SK-N-SH (cell line): ENCODE measurements at places on chromosomes 6 and 20.

DNA sequence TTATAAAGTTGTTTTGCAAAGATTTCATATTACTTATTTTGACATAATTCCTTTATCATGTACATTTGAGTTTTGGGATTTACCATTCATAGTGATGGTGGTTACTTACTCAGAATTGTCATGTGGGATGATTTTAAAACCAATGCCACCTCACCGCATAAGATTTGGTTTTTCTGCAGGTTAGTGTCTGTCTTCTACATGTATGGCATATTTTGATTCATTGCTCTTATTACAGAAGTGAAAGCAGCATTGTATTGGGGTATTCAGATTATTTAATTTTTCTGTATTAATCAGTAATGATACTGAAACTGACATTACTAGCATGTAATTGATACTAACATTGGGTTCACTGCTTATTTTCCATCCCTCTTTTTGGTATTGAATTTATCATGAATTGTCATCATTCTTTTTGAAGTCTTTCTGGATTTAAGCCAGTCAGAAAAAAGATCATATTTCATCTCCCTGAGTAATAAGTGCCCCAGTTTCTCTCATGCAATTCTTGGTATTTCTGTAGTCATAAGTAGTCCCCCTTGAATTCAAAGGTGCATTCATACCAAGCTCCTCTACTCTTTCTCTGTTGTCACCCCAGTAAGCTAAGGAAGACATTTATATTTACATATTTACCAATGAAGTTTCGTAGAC lies 176.6 kb downstream of the BCKDHB start:
- DNase-seq = no peak

DNA sequence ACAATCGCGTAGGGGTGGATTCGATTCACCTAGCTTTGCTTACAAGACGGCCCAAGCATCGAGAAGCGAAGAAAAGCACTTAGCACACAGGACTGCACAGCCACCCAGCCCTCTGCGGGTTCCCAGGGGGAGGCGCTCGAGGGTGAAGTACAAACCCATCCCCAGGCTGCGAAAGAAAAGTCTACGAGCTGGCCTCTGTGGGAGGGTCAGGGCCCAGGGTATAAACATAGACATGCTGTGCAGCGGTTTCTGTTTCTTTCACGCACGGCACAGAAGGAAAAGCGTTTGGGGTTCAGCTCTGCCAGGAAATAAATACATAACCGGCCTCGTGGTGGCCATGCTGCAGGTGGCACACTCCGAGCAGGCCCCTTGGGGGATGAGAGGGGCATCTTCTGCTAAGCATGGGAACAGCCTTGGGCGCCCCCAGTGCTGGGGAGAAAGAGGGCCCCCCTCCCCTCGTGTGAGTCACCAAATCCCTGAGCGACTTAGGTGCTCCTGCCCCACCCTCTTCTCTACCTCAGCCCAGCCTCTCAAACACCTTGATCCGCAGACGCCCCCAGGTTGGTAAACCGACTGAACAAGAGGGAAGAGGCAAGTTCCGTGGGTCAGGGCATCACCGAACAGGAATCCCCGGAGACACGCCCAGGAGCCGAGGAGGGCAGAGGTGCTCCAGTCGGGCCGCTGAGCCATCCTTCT lies 91.6 kb upstream of the RIPOR2 start:
- DNase-seq = no peak

DNA sequence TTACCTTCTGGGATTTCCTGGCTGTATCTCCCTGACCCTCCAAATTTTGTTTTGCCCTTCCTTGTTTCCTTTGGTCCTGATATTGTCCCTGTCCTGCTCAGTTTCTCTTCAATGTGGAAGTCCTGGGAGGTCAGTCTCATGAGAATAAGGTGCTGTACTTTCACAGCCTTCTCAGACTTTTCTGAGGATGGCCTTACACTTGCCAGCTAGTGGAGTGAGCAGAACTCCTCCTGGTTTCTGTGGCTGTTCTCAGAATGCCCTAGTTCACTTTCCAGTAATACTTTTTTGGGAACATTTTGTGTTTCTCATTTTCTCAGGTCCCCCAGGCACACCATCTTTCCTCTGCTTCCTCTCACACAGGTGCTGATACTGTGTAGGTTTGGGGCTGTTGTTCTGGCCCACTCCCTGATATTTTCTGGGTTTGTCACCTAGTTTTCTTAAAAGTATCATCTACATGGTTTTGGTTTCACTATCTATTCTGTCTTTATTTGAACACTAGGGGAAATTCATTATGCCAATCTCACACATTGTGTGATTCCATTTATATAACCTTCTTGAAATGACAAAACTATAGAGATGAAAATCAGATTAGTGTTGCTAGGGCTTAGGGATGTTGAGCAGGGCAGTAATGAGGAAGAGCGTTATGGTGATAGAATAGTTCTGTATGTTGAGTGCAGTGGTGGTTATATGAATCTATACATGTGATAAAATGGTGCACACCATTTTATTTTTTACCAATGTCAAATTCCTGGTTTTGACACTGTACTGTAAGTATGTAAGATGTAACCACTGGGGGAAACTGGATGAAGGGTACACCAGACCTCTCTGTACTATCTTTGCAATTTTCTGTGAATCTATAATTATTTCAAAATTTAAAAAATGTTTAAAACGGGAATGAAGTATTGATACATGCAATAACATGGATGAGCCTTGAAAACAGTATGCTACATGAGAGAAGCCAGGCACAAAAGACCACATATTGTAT lies 27.2 kb upstream of the BRPF3 start:
- no peak for DNase-seq

- DNase-seq = no peak
Measured at GRCh38 chr6:84522135-84522549, 242.3 kb downstream of the TBX18 start.

- DNase-seq = no peak
Measured at GRCh38 chr6:152874846-152875568, 107.8 kb downstream of the FBXO5 start.

GRCh38 chr6:118812970-118813369 lies 81.0 kb upstream of the ASF1A start:
- DNase-seq = no peak

- DNase-seq = no peak
Measured at GRCh38 chr6:25199544-25199943, 79.6 kb upstream of the CARMIL1 start.

DNA sequence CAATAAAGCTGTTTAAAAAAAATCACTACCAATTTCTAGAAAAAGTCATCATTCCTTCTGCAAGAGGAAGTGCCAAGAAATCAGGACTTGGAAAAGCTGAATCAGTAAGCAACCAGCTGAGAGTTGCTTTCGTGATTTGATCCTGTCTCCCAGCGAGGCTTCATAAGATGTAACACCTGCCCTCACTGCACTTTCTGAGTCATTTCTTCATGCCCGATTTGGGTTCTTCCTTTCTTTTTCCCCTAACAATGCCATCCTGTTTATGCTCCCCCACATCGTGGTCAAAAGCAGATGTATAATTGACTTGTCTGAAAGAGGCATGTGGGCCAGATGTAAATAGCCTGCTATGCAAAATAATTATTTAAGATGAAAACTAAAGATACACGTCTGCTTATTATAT lies 52.1 kb downstream of the RIPOR2 start:
- no peak for DNase-seq

GRCh38 chr6:652865-653264 lies 4.0 kb downstream of the HUS1B start:
- DNase-seq = no peak

DNA sequence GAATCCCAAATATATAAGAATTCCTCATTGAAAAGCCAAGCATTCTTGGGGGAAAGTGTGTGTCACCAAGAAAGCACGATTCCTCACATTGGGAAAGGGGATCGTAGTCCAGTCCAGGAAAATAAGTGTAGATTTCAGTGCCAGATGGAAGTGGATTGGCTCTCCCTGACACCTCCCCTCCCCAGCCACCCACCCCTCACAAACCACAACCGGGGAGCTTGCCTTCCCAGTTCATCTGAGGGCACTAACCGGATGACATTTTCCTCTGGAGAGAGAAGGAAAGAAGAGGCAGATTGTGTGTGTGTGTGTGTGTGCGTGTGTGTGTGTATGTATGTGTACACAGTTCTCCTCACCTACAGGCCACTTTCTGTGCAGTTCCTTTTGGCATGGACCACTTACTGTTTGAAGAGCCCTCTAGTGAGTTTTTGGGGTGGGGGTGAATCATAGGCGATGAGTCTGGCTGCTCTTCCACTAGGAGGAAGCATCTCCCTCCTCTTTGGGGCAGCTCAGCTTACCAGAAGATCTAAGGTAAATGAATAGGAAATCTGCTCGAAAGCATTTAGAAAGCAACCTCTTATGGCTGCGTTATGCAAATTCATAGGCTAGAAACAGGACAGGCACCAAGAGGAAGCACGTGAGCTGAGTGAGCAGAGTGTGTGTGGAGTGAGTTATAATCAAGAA lies 20.8 kb downstream of the DAAM2 start:
- DNase-seq = no peak

GRCh38 chr20:44961870-44962267 lies 1.7 kb upstream of the TOMM34 start:
- peak; percentile 43 for DNase-seq

- no peak for DNase-seq
Measured at GRCh38 chr20:3678198-3678597, 3.6 kb downstream of the ADAM33 start.

- no peak for DNase-seq
Measured at GRCh38 chr6:114936080-114936479, 593.3 kb upstream of the HS3ST5 start.
